Stimulated activated CD4-positive, alpha-beta T cell treated with anti-CD3 and anti-CD28 coated beads, Interleukin-1b, Interleukin-23, amount 100 ng/mL, for 1 hour (primary cell): ENCODE measurements at places on chromosomes 11 and 22.
A peak's percentile ranks its signal among the peaks of the same experiment; 100 is the strongest.

- no peak for DNase-seq
These were observed 78.8 kb downstream of the ST3GAL4 start for GRCh38 chr11:126433989-126434949.

DNA sequence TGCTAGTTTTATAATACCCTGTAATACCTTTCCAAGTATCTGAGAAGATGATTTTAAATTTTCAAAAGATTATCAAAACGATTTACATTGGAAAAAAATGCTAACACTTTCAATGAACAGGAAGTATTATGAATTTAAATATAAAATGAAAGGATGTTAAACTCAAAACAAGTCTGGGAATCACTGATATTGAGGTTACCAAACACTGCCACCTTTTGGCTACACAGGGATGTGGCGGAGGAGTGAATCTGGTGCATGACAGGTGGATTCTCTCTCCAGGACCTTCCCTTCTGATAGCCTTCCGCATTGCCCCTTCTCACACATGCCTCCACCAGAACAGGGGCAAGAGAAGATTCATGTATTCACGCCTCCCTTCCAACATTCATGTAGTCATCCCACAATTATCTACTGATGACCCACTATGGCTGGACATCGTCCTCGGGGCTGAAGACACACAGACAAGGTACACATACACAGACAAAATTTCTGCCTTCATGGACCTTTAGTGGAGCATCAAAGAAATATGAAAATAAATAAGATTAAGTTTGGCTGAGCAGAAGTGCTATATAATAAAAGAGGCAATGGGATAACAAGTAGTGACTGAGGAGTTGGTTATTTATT, 34.7 kb downstream of the ATG16L2 start:
- peak; percentile 15 for DNase-seq

DNA sequence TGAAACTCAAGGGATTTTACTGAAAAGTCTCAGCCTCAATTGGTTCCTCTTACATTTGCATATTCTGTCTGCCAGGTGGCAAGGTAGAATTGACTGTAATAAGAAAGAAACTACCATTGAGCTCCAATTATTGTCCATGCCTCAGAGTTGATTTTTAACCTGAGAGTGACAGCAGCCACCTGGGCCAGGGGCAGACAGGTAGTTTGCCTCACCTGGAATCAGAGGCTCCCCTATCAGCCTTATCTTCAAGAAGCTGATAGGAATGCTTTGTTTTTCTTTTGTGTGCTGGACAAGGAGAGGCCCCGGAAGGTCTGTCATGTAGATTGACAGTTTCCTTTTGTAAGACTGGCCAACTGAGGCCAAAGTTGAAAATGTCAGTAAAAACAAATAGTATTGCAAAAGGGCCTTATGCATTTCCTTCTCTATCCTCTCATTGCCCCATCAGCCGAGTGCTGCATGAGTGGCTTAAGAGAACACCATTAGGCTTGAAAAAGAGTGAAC, 34.1 kb downstream of the CD44 start:
- no peak for DNase-seq

DNA sequence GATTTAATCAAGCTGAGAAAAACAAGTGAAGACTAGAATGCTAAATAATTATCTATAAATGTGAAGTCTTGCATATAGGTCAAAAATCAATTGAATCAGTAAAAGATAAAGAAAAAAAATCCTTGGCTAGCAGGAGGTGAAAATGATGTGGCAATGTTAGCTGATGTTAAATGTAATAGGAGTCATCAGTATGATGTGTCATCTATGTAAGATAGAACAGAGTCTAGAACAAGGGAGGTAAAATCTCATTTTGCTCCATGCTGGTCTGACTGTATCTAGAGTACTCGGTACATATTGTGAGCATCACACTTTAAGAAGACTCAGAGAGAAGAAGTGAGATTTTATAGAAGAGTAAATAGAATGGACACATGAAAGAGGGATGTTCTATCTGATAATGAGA, 721.2 kb downstream of the ETS1 start:
- no peak for DNase-seq

- no peak for DNase-seq
These were observed 434.3 kb downstream of the RAB38 start for GRCh38 chr11:87740968-87741367.

DNA sequence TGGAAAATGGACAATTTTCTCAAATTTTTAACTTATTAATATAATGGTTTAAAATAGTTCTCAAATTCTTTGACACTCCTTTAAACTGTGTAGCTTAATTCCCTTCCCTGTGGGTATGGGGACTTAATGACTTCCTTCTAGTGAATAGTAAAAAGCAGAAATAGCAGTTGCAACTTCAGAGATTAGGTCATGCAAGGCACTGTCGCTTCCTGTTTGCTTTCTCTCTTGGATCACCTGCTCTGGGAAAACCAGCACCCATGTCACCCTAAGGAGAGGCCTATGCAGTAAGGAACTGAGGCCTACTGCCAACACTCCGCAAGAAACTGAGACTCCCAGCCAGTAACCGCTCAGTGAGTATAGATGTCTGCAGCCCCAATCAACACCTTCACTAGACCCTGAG, 5.5 kb upstream of the PANX3 start:
- no peak for DNase-seq

- no peak for DNase-seq
These were observed 88.1 kb downstream of the RTL6 start for GRCh38 chr22:44409974-44410316.

DNA sequence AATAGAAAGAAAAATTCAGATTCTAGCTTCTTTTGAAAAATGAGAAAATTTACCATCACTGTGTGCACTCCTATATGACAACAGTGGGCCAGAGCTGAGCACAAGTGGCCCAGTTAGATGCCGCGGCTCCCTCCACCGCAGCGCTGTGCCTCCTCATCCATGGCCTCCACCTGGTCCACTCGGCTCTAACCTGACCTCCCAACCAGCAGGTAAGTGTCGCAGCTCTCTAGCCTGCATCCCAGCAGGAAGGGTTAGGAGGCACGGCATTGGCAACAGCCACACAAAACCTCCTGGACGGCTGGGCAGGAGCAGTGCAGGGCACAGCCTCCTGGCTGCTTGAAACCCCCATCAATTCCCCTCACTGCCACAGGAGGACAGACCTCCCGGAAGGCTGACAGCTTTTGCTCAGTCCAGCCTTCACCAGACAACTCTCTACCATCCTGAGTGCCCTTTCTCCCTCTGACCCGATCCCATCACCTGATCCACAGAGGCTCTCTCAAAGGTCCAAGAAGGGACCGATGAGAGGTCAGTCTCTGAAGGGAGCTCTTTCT, 76.1 kb downstream of the RPL27A start:
- no peak for DNase-seq

GRCh38 chr11:73295241-73295995, 12.7 kb upstream of the ARHGEF17 start:
- DNase-seq, result peak; percentile 25

DNA sequence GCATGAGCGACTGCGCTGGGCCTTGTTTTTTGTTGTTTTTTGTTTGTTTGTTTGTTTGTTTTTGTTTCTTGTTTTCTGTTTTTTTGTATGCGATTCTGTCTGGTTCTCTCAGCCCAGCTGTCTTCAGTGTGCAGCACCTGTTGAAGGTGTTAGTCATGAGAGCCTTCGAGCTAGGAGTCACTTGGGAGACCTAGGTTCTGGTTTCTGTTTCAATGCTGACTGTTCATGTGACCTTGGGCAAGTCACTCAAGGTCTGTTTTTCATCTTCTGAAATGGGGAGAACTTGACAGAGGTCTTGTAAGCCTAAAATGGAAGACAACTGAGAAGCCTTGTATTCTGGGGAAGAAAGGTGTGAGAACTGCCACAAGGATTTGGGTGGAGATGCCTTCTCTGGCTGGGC, 1.8 kb downstream of the DCPS start:
- no peak for DNase-seq

GRCh38 chr11:133519560-133519959, 12.7 kb downstream of the OPCML start:
- no peak for DNase-seq

- DNase-seq, result no peak
These were observed 41.7 kb downstream of the IGF2 start for GRCh38 chr11:2097356-2097997.
